ENCODE measurements at places on chromosomes 7 and 10. TPM values are rescaled to one million over a fixed set of nuclear protein-coding genes. Genes with fewer than 3 reads are reported as not detected.

SFRP4 gene
- 3.0 TPM for total RNA-seq

HYAL4 gene
- not detected for total RNA-seq

H2BK1 gene
- not detected for total RNA-seq

DNTT gene
- total RNA-seq: not detected

SNCG gene
- total RNA-seq: 12.3 TPM

CALML3 gene
- not detected for total RNA-seq

KCP gene
- total RNA-seq: 0.15 TPM

PHYH gene
- total RNA-seq: 29.2 TPM

VPS37D gene
- 4.8 TPM for total RNA-seq

TMEM229A gene
- not detected for total RNA-seq
